ENCODE measurements at places on chromosomes 5 and 9.

DNA sequence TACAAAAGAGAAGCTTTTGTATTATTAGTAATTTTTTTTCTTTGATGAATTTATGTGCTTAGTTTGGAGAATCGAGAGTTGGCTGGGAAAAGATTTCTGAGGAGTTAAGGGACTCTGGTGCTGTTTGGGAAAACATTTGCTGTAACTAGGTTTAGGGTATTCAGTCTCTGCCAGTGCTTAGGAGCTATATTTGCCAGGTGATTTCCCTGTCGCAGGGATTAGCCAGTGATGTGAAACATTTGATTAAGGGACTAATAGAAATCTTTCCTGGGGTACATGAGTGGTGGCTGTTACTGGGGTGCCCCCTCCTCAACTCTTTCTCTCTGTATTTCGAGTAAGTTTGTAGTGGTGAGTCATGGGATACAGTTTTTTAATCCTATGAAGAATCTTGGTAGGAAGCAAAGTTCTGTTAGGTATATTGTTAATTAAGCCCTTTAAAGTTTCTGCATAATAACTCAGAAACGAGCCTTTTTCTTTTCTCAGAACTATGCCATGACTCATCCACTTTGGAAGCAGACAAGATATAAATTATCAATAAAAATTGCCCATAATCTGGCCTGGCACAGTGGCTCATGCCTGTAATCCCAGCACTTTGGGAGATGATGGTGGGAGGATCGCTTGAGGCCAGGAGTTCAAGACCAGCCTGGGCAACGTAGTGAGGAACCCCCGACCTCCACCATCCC, 18.6 kb downstream of the RGMB start:
- no peak for DNase-seq

GRCh38 chr5:57577432-57578175, 95.0 kb upstream of the ACTBL2 start:
- no peak for DNase-seq

DNA sequence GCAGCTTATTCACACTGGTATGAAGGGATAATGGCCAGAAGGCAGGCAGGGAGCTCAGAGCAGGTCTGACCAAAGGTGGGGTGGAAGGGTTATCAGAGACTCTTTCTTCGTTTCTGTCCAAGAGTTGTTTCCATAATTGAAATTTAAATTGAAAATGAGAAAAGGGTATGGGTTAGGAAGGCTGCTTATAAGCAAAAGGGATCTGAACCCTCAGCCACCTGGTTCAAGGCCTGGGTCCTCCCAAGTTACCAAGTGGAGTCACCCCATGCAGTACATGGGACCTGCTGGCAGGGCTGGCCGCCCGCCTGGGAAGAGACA, 17.8 kb downstream of the EEIG1 start:
- no peak for DNase-seq

DNA sequence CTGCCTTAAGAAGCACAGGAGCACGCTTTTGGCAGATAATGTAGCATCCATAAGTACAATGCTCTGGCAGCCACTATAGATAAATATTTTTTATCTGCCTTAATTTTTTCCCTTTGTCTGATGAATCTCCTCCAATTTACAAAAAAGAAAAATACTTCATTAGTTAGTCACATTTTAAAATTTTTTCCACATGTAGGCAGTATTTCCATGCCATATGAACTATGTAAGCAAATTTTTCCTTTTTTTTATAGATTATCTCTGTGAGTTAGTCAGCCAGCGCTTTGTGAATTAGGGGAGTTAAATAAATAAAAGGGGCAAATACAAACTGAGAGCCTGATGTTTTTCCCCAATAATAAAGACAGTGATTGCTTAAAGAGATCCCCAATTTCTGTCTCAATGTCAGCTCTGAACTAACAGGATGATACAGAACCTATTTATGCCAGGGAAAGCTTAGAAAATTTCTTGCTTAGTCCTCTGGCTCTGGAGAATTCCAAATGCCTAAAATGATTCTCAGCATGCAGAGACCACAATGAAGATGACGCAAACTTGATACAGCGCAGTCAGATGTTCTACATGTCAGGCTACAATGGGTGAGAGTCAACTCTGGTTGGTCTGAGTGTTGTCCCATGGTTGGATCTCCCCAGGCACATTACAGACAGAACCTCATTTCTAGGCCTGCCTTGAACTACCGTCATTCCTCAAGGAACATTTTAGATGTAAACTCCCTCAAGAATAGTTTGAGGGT, 390.4 kb upstream of the CDH6 start:
- no peak for DNase-seq

DNA sequence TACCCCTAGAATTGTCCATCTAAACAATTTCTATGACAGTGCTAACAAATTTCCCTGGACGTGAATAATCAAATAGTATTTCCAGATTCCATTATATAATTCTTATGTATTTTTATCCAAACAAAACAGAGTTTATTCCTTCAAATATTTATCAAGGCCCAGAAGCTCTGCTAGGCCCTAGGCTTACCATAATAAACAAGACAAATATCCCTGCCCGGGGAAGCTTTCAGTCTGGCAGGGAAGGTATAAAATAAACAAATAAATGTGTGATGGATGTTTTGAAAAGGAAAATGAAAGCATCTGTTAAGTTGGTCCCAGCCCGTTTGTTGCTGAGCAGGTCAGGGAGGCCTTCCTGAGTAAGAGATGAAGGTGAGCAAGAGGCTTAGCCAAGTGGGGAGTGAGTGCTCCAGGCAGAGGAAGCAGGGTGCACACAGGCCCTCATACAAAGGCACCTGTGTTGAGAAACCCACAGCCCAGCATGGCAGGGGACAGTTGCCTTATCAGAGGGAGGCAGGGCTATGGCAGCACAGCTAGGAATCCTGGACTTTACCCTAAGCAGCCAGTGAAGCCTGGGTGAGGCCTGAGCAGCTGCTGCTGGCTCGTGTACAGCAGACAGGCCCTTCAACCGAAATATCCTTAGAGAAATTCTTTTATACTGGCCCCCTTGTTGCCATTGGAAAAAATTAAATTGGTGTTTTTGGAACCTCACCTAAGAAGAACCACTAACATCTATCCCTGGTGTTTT, 7.7 kb upstream of the SLC35D2 start:
- no peak for DNase-seq

GRCh38 chr5:18299166-18299565, 664.9 kb downstream of the TAF11L14 start:
- no peak for DNase-seq

DNA sequence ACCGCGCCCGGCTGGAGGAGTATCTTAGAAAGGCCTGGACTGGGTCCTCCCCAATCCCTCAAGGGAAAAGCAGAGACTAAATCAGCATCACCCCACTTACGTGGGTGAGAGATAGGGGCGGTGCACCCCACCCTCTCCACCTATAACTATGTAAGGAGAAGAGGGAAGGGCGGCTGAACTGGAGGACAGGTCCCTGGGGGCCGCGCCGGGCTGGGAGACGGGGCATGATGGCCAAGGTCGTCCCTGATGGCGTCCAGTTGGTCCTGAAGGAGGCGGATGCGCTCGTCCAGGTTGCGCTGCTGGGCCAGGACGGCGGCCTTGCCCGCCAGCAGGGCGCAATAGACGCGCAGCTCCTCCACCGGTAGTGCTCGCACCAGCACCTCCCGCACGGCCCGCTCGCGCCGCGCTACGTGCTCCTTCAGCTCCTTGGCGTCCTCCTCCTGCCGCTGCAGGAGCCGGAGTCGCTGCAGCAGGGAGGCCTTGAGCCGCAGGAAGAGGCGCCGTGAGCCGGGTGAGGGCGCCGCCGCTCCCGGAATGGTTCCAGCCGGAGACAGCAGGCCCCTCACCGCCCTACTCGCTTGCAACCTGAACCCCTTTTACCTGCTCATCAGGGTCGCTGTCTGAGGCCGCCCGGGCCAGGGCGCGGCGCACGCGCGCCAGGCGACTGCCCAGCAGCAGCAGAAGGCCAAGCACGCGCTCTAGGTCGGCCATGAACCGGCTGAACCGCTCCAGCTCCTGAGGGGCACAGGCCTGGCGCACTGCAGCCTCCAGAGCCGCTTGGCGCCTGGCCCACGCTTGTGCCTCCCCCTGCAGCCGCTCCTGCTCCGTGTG, 7.6 kb downstream of the SHROOM1 start:
- no peak for DNase-seq

DNA sequence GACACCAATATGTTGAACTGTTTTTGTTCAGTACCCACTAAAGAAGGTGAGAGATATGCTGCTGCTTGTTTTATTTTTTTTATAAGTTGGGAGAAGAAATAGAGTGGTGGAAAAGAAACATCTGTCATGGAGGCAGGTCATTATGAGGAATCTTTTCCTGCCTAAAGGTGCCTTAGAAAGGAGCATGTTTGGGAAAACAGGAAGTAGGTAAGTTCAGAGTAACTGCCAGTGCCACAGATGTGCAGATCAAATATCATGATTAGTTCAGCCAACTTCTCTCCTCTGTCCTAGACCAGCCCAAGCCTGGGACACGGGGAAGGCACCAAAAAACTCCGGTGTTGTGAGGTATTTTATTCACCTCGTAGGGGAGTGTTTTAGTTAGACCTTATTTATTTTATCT, 144.2 kb downstream of the MAN2A1 start:
- DNase-seq, result no peak

- no peak for DNase-seq
Observed at GRCh38 chr9:8874482-8874881, 1074.9 kb upstream of the DMAC1 start.

DNA sequence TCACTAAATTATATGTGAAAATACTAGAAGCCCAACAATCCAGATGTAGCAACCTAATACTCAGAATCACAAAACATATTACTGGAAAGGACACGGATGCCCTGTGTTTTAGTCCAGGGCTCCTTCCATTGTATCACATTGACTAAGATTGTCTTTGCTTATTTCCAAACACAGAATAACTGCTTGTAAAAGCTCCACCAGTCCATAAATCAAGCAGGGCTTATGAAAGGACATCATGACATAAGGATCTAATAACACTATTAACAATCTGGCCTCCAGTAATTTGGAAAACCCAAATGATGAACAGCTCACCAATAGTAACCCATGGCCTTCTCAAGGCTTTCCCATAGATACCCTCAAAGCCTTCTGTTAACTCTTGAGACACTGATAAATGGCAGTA, 39.8 kb downstream of the WDR41 start:
- DNase-seq, result no peak

GRCh38 chr9:124526174-124526573, 19.0 kb upstream of the NR5A1 start:
- DNase-seq, result no peak

GRCh38 chr9:127712867-127713266, 2.6 kb downstream of the PTRH1 start:
- no peak for DNase-seq

DNA sequence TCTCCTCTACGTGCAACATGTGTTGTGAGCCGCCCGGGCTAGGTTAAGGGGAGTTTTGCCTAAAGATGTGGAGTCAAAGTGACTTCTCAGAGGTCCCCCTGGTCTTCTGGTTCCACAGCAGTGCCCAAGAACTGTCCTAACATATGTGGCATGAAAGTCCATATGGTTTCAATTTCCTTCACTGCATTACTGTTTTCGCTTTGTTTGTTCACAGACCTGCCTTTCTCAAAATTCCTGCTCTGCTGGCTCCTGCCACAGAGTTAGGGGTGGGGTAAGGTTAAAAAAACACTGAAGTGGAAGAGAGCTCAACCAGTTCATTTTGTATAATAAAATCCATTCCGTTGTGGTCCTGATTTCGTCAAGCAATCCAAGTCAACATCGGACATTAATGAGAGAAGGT, 289.4 kb downstream of the DMAC1 start:
- no peak for DNase-seq

- DNase-seq, result no peak
Observed at GRCh38 chr5:168659286-168659847, 80.2 kb upstream of the PANK3 start.

DNA sequence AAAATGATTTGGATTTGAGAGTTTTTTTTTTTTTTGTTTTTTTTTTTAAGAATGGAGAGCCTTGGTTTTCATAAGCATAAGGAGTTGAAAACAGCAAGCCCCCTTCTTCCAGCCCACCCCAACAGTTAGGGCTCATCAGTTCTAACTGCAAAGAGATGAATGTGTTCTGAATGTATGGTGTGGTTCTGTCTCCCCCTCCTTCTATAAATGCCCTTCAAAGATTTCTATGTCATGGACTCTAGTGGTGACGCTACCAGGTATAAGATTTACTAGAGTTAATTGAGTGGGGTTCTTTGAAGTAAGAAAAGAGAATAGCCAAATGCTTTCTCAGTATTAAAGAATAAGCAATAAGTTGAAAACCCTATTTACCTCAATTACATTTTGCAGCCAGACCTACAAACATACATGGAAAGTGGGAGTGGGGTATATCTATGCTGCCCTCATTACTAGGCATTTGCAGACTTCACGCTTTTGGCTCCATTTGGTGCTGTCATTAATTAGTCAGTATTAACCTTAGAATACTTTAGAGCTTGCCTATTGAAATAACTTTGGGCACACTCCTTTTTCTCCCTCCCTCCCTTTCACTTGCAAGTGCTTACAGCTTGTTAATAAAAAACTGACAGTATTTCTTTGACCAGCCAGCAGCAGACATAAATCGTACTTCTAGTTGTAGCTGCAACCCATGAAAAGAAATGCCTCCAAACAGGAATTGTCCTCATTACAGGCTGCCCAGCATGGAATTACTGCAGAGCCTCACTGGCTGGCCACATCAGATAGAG, 667.2 kb upstream of the ZNF608 start:
- no peak for DNase-seq

DNA sequence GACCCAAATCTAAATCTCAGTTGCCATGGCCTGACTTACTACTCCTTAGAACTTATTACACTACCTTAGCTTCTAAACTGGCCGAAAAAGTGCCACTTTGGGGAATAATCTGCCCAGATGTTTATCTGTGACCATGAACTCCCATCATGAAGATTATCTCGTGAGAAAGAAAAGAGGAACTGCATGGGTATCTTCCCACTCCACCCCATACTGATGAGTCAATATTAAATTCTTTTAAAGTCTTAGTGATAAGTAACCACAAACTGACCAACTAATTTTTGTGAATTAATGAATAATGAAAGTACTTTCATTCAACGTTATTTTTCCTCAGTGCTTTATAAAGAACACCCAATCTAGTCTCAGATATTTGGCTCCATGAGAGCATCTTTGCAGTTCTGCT, 493.5 kb downstream of the EBF1 start:
- no peak for DNase-seq

DNA sequence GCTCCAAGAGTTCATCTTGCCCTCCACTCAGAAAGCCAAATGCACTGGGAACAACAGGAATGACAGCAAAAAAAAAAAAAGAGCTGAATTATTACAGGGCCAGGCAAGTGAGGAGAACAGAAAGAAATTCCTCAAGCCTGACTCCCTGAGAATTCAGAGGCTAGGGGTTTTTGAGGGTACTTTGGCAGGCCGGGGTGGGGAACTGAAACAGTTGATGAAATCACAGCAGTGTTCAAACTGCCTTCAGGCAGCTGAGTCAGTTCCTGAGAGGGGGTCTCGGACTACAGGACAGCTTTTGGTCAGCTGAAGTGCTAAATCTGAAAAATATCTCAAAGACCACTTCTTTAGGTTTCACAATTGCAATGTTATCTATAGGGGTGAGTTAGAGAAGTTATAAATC, 419.4 kb downstream of the SEMA5A start:
- no peak for DNase-seq

GRCh38 chr5:113489299-113489698, 1.0 kb upstream of the MCC start:
- DNase-seq, result peak; percentile 97

- DNase-seq, result no peak
Observed at GRCh38 chr5:116703328-116703727, 128.7 kb upstream of the SEMA6A start.

- DNase-seq, result peak; percentile 39
Observed at GRCh38 chr5:157670662-157671591, at the start of gene C5orf52. Gene C5orf52 (plus strand): TSS chr5:157671533. CDS start chr5:157671615, 82 bp downstream.

- no peak for DNase-seq
Observed at GRCh38 chr5:179111267-179112207, 51.4 kb downstream of the ZNF354C start.

GRCh38 chr9:801399-802071, 40.0 kb upstream of the DMRT1 start:
- DNase-seq, result peak; percentile 38

GRCh38 chr5:139049780-139050179, 148.4 kb downstream of the SIL1 start:
- no peak for DNase-seq

Measured in RWPE1 (cell line).